Activated CD4-positive, alpha-beta T cell treated with anti-CD3 and anti-CD28 coated beads, Interleukin-2, Interleukin-4, amounts not matched to agents 100 ng/mL and 50 ng/mL, durations not matched to agents 16 hours and 8 hours (primary cell): ENCODE measurements at places on chromosomes 2 and 18.

DNA sequence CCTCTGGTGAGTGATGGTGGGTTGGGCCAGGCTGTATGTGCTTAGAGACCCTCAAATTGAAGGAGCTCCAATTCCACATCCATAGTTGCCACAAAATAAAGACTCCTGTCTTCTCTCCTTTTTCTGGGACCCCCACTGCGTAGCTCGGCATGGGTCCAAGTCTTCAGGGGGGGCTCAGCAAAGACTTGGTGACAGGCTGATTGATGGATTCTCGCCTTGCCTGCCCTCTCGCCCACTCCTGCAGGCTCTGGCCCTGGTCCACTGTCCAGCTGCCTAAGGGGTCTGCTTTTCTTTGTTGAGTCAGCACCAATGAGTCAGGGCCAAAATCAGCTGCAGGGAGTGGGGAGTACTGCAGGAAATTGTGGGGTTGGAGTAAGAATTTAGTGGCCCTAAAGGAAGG is 21.5 kb downstream of the RPL37A start:
- DNase-seq = no peak

DNA sequence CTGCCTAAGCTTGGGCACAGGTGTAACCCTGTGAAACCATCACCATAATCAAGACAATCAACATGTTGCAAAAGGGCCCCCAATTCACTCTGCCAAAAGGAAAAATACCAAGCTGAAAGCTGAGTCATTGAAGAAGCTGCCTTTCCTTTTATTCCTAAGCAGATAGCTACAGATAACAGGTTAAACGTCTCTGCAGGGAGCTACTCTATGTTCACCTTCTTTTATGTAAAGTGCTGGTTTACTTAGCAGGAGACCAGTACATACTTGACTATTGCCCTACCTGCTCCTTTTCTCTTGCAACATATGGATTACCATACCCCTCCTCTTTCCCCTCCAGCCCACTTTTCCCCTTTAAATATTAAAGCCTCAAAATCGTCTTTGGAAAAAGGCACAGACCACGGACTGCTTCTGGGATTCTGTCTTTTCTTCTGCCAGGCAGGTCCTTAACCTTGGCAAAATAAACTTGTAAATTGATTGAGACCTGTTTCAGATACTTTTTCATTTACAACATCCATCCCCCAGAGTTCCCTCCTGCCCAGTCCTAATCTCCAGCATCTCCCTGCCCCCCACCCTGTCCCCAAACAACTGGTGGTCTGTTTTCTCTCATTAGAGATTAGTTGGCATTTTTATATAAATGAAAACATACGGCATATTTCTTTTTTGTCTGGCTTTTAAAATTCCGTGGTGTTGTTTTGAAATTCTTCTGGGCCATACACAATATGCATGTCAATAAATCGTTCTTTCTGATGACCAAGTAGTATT is 37.8 kb upstream of the LDLRAD4 start:
- DNase-seq = no peak

- DNase-seq = peak; percentile 50
These were observed 100.1 kb upstream of the TLK1 start for GRCh38 chr2:171260471-171261424.

DNA sequence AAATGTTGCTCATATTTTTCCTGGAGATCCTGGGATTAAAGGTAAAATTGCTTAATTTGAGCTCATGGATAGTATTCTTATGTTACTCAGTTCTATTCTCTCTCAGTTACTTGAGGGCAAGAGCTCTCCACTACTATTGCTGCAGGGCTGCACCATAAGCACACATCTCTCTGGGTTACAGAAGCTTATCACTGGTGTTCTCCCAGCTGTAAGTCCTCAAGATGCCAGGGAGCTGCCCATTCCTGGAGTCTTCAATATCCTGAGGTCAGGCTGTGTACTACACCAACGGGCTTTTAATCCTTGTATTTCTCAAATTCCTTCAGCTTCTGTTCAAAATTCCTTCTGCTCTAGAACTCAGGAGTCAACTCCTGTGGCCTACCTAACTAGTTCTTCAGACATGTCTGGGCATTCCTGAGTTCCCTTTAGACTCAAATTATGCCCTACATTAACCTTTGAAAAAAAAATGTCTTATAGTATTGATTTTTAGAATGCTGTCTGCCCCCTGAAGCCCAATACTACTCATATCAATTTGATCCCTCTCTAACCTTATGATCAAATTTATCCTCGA is 17.7 kb upstream of the COBLL1 start:
- DNase-seq = no peak

GRCh38 chr2:104874230-104874629 is 20.3 kb downstream of the POU3F3 start:
- DNase-seq = no peak

DNA sequence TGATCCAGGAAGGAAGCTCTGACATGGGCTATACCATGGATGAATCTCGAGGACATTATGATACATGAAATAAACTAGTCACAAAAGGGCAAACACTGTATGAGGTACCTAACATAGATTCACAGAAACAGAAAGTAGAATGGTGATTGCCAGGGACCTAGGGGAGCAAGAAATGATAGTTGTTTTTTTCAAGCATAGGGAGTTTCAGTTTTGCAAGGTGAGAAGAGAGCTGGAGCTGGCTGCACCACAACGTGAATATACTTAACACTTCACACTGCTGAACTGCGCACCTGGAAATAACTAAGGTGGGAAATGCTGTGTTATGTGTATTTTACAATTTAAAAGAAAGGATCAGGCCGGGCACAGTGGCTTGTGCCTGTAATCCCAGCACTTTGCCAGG is 13.2 kb upstream of the AGAP1 start:
- DNase-seq = no peak

DNA sequence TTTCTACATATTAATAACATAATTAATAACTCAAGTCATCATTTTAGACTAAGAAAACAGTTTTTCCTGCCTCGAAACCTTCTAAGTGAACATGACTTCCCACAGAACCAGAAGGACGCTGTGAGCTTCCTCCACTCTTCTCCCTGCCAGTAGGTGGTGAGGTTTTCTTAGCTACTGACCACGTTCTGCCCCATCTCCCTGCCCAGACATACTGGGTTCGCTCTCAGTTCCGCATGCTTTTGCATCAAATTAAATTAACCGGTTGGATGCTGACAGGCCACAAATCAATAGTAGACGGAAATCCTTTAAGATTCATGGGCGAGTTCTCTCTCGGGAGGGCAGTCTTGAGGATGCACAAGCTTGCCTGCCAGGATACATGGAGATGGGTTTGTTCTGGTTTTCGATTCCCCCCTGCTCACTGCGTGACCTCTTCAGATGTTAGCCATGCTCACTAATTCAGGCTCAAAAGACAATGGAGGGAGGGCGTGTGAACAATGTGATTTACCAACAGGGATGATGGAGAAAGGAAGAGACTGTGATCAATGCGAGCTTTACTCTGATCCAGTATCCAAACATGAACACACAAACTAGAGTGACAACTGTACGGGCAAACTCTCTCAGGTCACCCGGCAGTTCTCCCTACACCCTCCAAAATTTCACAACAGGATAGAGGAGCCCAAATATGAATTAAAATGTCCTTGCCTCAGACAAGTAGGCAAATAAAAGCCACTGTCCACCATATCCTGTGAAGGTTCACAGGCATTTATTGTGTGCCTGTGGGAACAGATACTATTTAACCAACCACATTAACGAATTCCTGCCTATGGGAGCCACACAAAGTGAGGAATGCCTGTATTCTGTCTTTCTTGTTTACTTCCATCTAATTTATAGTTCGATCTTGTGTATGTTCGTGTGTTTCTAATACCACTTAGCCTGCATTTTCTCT is 375.7 kb downstream of the EIPR1 start:
- DNase-seq = no peak

- DNase-seq = no peak
These were observed 84.5 kb downstream of the CELF4 start for GRCh38 chr18:37481072-37481471.

DNA sequence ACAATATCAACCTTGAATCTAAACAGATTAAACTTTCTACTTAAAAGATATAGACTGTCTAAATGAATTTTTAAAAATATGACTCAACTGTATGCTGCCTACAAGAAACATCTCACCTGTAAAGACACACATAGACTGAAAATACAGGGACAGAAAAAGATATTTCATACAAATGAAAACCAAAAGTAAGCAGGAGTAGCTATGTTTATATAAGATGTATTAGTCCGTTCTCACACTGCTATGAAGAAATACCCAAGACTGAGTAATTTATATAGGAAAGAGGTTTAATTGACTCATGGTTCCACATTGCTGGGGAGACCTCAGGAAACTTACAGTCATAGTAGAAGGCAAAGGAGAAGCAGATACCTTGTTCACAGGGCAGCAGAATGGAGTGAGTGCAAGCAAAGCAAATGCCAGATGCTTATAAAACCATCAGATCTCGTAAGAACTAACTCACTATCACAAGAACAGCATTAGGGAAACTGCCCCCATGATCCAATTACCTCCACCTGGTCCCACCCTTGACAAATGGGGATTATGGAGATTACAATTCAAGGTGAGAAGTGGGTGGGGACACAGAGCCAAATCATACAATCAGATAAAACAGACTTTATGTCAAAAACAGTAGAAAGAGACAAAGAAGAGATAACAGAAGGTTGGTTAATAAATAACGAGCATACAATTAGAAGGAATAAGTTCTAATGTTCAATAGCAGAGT is 214.4 kb upstream of the SLC39A10 start:
- DNase-seq = peak; percentile 9

DNA sequence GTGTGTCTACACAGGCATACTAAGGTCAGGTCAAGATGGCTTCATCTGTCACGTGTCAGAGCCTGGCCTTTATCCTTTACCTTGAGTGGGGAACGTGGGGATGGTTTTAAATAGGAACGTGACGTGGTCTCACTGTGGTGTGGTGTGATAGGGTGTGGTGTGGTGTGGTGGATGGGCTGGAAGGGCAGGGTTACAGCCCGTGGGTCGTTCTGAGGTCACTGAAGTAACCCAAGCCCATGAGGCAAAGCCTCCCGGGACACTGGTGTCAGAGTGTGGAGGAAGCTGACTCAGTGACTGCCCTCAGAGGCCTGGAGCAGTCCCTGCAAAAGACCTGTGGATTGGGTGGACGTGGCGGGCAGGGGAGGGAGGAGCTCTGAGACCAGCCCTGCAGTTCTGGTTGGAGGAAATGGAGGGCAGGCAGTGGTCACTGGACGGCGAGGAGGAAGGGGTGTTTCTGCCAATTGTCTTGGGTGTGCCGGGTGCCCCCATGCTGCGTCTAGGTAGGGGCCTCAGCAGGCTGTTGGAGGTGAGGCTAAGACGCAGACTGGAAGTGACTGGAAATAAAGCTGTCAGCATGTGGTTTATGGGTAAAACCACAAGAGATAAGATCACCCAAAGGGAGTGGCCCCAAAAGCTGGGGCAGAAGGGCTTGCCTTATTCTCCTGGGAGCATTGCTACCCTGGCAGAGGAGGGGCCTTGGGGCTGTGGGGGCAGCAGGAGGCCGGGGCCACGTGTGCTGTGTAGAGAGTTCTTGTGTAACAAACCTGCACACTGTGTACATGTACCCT is 84.8 kb downstream of the SH3RF3 start:
- DNase-seq = peak; percentile 81

DNA sequence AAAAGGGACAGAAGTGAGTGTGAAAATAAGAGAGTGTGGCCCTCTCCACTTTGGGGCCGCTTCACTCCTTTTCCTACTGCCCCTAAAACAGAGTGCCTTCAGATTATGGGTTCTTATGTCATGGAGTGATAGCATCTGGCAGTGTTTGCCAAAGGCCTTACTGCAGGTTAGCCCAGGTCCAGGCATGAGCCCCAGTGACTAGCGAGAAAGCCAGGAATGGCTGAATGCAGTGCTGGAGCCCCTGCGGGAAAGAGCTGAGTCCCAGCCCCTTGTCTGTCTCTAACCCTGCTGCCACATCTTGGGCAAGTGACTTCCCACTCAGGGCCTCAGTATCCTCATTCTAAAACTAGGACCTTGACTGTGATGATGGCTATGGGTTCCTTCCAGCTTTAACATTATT is 6.0 kb downstream of the IGFBP5 start:
- no peak for DNase-seq

DNA sequence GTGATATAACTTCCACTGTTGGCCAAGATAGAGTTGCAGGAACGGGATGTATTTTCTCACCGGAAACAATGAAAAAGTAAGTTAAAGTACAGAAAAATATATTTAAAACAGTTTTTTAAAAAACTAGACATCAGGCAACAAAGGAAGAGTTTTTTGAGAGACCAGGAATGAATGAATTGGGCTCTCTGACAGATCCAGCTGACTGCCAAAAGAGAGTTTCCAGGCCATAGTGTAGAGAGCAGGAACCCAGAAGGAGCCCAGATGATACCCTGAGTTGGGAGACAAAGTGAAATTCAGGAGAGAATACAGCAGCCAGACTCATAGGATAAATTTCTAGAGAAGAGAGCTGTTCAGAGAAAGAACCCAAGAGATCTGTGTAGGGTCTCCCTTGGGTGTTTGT is 362.6 kb upstream of the SMIM21 start:
- no peak for DNase-seq

GRCh38 chr2:110716959-110717645 is 15.3 kb upstream of the ACOXL start:
- DNase-seq = no peak

DNA sequence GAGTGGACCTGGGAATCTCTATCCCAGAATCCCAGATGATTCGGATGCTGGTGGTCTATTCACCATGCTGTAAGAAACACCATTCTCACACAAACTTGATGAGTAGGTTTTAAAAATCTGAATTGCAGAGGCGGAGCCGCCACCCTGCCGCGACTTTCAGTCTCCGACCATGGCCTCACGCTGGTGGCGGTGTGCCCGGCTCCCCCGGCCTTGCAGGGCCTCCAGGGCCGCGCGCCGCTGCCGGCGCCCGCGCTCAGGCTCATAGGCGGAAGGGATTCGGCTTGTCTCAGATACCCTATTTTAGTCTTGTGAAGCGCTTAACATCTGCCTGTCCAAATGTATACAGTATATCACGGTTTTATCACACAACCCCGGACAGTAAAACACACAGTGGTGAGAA is 2.6 kb upstream of the PPM1B start:
- no peak for DNase-seq

DNA sequence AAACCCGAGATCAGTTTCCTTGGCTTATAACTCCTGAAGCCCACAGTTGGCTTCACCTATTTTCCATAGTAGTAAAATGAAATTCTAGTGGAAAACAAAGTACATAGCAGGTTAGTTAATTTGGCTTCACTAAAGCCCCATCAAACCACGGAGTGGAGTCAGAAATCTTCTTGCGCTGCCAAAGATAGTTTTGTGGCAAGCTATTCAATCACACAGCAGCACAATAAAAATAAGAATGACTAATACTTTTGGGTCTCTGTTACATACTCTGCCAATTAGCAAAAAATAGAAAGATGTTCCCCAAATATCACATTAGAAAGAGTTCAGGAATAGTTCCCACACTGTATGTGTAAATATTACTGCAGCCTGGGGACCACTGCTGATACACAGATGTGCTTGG is 175.2 kb upstream of the NOL4 start:
- DNase-seq = no peak
